HCT116 (cell line): ENCODE measurements at places on chromosomes 1 and 21.
A peak's percentile ranks its signal among the peaks of the same experiment; 100 is the strongest.

- no peak for DNase-seq
These were observed 63.5 kb downstream of the DISC1 start for GRCh38 chr1:231690059-231690458.

- DNase-seq, result no peak
These were observed 61.2 kb upstream of the DPH5 start for GRCh38 chr1:101086783-101087182.

DNA sequence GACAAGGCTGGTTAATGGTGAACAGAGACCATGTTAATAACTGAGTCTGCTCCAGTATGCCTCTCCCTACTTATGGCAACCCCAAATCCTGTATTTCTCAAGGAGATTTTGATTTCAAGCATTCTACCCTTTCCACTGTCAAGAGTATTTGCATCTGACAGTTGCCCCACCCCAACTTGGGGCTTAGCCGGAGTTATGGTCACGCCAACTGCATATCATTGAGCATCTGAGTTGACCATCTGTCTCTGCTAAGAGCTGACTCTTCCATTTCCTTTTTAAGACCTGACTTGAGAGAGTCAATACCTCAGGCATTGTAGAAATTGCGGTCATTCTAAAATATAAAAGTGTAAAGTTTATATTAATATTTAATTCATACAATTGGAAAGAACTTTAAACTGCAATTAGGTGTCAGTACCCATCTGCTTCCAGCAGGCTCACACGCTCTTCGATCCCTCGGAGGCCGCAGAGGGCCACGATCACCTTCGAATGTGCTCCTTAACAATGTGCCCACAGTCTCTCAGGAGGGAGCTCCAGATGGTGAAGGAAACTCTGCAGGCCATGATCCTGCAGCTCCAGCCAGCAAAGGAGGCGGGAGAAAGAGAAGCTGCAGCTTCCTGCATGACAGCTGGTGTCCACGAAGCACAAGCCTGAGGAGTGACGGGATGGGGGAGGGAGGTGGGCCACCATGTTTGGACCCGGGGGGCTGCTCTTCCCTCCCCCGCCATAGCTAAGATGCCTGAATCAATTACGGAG is 409.8 kb downstream of the DISC1 start:
- DNase-seq, result no peak

- DNase-seq, result no peak
These were observed 40.8 kb downstream of the DSTYK start for GRCh38 chr1:205170532-205171269.

- DNase-seq, result peak; percentile 33
These were observed 119.7 kb downstream of the HHAT start for GRCh38 chr1:210448297-210448892.

DNA sequence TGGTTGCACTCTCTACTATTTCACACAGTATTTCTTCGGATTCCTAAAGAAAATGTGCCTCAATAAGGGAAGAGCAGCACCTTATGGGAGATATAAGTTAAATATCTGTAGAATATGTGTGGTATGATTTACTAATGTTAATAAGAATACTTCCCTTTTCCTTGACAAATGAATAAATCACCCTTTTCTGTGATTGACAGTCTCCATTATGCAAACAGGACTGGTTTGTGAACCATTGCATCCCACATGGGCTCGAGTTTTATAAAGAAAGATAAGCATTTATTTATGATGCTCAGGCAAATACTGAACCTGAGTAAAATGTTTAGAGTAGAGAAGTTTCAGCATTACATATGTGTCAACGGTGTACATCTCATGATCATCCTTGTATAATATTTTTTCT is 587.7 kb upstream of the BRINP3 start:
- no peak for DNase-seq

DNA sequence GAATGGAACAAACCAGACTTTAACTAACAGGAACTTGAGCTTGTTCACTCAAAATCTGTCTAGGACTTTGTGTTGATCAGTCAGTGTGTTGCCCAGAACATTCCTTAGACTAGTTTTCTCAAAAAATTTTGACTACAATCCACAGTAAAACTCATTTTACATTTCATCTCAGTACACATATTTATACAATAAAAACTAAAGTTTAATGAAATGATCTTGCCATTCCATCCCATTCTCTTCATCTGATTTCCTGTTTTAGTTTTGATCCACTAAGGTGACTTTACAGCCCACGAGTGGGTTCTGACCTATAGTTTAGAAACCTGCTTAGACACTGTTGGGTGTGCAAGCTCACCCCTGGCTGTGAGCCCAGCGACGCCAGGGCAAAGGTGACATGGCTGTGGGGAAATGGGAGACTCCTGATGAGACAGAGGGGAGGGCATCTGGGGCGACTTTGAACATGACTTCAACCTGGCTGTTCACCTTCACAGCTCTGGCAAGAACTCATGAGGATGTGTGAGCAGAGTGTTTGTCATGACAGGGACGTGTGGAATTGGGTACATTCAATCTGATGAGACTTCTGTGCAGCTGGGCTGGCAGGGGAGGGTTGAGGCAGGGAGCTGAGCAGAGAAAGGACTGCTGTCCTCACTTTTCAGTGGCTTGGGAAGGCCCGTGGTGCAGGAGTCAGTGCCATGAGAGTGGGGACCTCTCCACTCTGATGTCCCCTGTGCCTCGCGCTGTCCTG is 40.6 kb downstream of the LHX4 start:
- DNase-seq, result no peak

- DNase-seq, result no peak
These were observed 152.3 kb upstream of the DPYD start for GRCh38 chr1:98073106-98073505.

GRCh38 chr21:35116777-35117176 is 67.7 kb upstream of the RUNX1 start:
- no peak for DNase-seq

DNA sequence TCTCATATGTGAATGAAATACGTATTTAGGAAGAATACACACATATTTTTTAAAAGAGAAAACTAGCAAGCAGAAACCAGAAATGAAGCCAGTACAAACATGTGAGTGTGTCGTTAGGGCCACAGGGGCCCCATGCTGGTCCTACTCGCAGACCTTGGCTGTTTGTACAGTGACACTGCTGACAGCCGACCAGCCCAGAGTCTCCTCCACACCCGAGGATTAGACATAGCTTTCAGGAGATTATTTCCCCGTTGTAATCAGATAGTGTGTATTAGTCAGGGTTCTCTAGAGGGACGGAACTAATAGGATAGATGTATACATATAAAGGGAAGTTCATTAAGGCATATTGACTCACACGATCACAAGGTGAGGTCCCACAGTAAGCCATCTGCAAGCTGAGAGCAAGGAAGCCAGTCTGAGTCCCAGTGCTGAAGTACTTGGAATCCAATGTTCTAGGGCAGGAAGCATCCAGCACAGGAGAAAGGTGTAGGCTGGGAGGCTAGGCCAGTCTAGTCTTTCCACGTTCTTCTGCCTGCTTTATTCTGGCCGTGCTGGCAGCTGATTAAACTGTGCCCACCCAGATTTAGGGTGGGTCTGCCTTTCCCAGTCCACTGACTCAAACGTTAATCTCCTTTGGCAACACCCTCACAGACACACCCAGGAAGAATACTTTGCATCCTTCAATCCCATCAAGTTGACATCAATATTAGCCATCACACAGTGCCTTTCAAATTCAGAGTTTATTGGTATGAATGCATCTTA is 51.2 kb downstream of the DIP2A start:
- DNase-seq, result peak; percentile 18

DNA sequence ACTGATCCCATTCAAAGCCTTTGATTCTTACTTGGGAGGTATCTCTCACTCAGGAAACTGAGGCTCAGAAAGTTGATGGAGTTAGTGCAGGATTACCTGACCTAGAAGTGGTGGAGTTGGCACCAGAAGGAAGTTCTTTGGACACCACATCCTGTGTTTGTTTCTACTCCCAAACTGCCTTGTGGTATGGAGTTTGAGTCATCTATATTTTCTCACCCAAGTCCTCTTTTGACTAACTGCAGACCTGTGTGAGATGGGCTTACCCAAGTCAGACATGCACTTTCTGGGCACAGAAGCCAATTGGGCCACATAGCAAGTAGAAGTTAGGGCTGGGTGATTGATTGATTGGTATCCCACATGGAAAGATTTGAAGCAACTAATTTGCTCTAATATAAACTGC is 36.1 kb downstream of the FGGY start:
- no peak for DNase-seq

- no peak for DNase-seq
These were observed 8.2 kb downstream of the TTLL7 start for GRCh38 chr1:83990734-83991133.

DNA sequence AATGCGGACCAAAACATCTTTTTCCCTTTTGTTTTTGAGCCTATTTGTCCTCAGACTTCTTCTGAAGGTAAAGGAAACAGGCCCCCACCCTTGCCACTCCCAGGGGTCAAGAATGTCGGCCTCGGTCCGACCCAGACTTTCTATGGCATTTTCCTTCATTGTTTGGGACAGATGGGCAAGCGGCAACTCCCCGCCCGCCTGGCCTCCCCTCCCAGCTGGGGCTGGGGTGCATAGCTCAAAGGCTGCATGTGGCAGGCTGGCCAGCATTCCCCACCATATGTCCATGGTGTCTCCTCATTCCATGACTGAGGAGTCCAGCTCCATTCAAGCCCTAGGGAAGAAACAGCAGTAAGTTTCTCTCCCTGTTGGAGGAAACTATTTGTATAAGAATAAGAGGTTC is 29.4 kb upstream of the TSPEAR start:
- DNase-seq, result no peak

DNA sequence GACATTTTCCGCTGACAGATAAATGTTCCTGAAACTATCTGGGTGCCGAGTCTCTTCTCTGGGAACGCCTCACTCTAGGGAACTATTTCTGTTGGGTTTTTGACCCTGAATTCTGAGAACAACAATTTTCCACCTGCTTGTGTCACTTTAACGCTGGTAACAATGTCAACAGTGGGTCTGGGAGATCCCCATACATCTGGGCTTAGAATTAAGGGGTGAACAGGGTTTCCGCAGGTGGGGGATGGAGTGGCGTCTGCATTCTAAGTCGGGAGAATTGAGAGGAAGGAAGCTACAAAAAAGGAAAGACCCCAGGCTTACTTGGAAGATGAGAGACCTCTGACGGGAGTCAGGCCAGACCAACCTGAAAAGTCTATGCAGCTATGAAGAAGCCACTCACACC is 8.7 kb downstream of the CD247 start:
- no peak for DNase-seq

- no peak for DNase-seq
These were observed 548 bp downstream of the KCNN3 start for GRCh38 chr1:154869351-154870114.

DNA sequence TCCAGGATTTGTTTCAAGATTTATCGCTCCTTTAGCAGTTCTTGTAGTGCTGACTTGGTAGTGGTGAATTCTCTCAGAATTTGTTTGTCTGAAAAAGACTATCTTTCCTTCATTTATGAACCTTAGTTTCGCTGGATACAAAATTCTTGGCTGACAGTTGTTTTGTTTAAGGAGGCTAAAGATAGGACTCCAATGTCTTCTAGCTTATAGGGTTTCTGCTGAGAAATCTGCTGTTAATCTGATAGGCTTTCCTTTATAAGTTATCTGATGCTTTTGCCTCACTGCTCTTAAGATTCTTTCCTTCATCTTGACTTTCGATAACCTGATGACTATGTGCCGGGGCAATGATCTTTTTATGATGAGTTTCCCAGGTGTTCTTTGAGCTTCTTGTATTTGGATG is 28.9 kb downstream of the RPAP2 start:
- no peak for DNase-seq

DNA sequence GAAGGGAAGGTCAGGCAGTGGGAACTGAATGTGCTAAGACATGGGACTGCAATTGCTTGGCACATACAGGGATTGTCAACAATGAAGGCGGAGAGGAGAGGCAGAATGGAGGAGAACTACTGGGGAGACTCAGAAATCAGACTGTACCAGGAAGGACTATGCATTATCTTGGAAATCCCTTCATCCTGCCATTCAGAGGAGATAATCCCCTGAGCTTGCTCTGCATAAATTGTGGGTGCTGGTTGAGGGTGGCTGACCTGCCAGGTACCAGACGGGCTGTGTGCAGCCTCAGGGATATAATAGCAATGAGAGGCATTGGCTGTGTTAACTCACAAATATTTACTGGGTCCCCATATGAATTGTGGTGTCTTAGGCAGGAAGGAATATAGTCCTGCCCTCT is 5.0 kb upstream of the TRABD2B start:
- no peak for DNase-seq

DNA sequence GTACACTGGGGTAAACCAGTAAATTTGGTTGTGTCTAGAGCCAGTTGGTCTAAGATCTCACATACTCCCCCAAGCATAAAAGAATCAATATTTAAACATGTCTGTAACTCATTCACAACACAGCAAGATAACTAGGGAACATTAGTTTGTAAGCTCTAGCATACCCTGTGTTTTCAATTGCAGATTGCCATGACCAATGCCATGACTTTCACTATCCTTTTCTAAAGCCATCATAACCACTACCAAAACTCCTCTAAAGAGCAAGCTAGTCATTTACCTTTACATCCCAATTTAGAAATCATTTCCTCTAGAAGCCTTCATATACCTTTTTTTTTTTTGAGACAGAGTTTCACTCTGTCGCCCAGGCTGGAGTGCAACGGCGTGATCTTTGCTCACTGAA is 56.5 kb upstream of the PLA2G4A start:
- no peak for DNase-seq

- DNase-seq, result no peak
These were observed 147.2 kb downstream of the RASAL2 start for GRCh38 chr1:178241057-178241456.
